Coronary artery (tissue), 2 donors: ENCODE measurements at places on chromosomes 11 and 22.

DNA sequence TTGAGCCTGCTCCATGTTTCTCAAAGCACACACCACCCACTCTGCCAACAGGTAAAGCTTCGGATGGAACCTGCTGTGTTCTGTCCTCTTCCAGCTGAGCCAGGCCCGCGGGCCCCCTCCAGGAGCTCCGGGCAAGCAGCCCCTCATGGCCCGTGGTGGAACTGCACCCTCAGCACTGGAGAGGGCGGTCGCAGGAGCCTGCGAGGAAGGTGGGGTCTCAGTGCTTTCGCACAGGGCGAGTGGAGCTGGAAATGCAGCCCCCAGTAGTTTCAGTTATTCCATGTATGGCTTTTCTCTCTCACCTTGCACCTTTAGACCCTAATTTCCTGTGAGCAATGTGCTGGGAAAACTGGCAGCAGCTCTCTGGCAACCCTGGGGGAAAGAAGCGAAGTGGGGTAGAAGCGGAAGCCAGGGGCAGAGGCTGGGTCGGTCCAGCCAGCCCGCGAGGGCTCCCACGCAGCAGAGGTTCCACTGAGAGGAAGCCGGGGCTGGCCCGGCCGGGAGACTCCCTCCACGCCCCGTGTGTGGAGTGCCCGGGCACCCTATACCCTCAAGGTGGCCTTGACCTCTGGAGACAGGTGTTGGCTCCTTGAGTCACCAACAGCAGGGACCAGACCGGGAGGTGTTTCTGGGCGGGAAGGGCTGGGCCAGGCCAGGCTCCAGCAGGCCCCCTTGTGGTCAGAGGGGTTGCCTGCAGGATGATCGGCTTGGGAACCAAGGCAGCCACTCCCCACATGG, 119.9 kb upstream of the TMEM45B start:
- DNase-seq, result no peak

DNA sequence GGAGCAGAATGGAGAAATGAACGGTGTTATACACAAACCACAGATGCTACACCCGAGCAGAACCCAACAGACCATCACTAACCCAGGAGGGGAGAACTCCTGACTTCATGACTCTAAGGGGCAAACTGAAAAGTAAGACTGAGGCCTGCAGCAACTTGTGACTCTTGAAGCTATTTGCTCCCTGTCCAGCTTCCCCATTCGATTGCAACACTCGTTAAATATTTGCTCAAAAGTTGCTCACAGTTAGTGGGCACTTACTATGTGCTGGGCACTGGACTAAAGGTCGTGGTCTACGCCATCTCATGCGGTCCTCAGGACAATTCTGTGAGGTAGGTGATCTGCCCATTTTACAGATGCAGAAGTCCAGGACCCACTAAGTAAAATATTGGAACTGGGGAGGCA, 9.5 kb upstream of the ADA2 start:
- no peak for DNase-seq

GRCh38 chr11:133549826-133550225, 17.5 kb upstream of the OPCML start:
- no peak for DNase-seq

- no peak for DNase-seq
Measured at GRCh38 chr11:16792426-16792825, 54.0 kb downstream of the C11orf58 start.

- DNase-seq, result no peak
Measured at GRCh38 chr11:120482149-120482548, 29.4 kb upstream of the GRIK4 start.

- no peak for DNase-seq
Measured at GRCh38 chr11:117772360-117772759, 24.7 kb downstream of the DSCAML1 start.

- DNase-seq, result no peak
Measured at GRCh38 chr11:102981324-102981910, 25.9 kb upstream of the MMP13 start.

- DNase-seq, result peak; percentile 79
Measured at GRCh38 chr22:50506611-50507420, 686 bp downstream of the LMF2 start.

DNA sequence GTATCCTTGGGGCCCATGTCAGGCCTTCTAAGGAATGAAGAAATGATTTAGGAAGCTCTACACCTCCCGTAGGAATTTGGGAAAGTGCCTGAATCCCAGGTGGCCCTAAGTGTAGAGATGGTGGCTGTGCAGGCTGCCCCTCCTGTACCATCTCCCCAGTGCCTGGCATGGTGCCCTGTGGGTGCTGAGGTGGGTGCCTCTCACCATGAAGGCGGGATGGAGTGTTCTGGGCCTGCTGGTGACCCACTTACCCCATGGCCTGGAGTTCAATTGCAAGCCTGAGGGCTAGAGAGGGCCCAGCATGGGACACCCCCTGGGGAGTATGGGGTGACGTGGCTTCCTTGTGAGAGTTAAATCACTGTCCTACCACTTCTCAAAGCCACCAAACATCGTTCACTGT, 19.8 kb downstream of the SAMM50 start:
- peak; percentile 40 for DNase-seq

DNA sequence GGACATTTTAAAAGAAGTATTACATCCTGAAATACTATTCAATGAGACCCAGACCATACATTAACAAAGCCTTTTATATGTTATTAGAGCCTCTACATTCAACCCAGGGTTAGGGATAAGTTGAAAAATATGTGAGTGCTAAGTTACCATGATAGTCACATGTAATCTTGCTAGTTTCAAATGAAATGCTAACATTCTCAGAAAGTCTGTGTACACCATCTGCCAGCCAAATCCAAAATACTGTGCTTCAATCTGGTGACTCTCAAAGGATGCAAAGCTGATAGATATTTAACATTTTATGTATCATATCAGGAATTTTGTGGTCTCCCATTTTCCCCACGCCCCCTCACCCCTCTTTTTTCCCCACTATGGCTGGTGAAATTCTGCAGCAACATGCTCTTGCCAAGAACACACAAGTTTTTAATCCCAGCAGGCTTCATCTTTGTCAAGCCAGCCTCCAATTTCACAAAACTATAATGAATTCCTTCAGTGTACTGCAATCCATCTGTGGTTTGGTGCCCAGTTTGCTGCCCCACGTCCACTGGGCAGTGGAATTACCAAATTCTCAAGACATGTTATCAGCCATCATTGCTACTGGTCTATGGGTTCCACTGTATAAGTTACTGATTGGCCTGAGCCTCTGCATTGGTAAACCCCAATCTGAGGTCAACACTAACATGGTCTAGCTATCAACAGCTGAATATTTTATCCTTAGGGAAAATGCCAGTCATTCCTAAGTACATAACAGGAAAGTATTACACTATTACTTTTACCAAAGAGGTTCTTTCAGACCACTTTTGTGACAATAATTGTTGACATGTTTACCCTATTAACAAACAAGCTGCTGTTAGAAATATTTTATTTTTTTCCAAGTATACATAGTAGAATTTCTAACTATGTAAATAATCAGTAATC, 1.5 kb upstream of the PICALM start:
- DNase-seq, result no peak

DNA sequence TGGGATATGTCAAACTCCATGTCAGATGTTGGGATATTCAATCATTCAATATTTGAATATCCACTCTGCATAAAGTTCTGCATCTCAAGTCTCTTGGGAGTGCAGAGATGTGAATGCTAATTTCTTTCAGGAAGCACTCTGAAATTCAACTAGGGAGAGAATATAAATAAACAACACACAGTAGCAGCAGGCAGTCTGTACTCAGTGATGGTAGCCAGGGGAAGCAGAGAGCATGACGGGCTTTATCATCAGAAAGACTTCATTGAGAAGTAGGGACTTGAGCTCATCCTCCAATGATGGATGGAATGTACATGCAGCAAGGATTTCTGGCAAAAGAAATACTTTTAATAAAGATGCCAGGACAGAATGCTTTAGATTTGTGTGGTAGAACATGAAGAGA, 9.8 kb upstream of the TEAD1 start:
- no peak for DNase-seq

DNA sequence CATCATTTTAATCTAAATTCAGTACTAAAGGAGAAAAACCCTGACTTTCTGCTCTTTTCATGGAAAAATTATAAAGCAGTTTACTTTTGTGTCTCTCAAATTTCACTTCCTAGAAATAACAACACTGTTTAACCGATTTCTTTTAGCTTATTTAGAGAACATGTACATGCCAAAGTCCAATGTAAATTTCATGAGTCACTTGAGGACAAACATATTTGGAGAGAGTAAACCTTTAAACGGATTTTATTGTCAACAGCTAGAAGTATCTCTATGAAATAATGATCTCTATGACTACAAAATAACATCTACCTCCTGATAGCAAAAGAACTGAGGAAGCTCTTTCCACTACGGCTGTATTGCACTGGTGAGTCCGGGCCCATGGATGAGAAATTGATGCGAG, 46.3 kb upstream of the SLC22A25 start:
- no peak for DNase-seq
